ENCODE measurements at places on chromosomes 1 and 21.

DNA sequence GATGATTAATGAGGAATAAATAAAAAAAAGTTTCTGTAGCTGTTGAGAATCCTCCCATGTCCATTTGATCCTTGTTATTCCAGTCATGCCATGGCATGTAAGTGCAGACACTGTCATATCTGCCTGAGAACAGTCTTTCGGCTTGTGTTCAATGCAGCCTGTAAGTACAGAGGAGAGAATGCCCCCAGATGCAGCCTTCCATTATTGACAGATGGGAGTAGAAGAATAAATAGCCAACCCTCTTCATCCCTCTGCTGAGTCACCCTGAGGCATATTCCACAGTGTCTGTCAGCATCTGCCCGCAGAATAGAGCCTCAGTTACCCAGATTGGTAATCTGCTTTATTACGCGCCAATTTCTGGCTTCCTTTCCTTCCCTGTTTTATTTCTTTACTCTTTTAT, 139.4 kb downstream of the LRRC7 start:
- no peak for DNase-seq

- no peak for DNase-seq
Observed at GRCh38 chr1:18013216-18013615, 94.4 kb upstream of the IGSF21 start.

GRCh38 chr1:97270508-97271307, 549.1 kb downstream of the PTBP2 start:
- DNase-seq: no peak

DNA sequence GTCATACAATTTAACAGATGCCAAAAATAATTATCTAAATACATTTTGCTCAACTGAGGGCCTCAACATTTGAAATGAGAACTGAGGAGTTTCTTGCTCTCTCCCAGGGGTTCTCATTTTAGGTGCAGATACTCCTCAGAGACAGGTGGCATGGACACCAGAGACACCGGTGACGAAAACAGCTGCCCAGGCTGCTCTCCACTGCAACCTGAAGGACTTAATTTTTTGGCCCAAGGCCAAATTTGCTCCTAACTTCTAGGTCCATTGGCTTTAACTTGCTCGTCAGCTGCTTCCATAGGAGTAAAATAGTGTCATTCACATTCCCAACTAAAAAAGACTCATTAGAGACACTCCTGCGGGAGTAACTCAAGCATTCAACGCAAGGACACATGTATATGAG, 87.0 kb downstream of the NRIP1 start:
- no peak for DNase-seq

- no peak for DNase-seq
Observed at GRCh38 chr1:85225624-85226380, 25.0 kb upstream of the SYDE2 start.

- DNase-seq: no peak
Observed at GRCh38 chr21:38810034-38810825, 4.5 kb downstream of the ETS2 start.

GRCh38 chr1:40265298-40265697, 7.3 kb downstream of the ZMPSTE24 start:
- no peak for DNase-seq

DNA sequence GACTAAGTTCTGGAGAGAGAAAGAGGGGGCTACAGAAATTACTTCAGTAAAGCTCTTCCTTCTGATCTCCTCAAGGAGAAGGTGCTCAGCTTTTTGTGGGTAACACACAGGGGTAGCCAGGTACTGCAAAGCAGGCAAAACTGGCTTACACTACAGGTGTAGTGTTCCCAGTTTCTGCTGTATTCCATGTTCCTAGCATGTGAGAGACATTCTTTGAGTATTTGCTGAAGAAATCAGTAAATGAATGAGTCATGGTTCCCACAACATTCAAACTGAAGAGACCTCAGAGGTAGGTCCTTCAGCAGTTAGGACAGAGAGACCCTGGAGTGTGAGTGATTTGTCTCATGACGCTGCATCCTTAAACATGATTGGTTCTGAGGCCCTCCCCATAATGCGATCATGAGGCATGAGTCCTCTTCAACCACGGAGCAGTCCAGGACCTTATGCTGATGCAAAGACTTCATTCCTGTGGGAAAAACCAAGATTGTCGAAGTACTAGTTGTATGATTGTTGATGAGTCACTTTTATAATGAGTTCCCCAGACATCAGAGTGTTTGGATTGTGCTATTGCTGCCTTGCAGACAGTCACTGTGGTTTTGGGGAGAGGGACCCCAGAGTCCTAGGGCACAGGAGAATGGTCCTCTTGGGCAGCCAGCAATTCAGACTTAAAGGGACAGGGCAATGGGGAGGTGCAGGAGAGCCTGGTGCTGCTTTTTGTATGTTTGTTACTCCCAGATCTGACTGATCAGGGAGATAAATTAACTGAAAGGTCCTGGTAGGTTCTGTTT, 2.7 kb upstream of the OR10J4 start:
- DNase-seq: no peak

GRCh38 chr1:228370941-228371740, 35.5 kb downstream of the TRIM11 start:
- DNase-seq: no peak

GRCh38 chr1:193115629-193116227, 6.1 kb upstream of the CDC73 start:
- DNase-seq: no peak

- peak; percentile 13 for DNase-seq
Observed at GRCh38 chr1:209884665-209885117, 53.3 kb upstream of the SYT14 start.

- DNase-seq: no peak
Observed at GRCh38 chr1:185208626-185209180, 51.7 kb downstream of the SWT1 start.

DNA sequence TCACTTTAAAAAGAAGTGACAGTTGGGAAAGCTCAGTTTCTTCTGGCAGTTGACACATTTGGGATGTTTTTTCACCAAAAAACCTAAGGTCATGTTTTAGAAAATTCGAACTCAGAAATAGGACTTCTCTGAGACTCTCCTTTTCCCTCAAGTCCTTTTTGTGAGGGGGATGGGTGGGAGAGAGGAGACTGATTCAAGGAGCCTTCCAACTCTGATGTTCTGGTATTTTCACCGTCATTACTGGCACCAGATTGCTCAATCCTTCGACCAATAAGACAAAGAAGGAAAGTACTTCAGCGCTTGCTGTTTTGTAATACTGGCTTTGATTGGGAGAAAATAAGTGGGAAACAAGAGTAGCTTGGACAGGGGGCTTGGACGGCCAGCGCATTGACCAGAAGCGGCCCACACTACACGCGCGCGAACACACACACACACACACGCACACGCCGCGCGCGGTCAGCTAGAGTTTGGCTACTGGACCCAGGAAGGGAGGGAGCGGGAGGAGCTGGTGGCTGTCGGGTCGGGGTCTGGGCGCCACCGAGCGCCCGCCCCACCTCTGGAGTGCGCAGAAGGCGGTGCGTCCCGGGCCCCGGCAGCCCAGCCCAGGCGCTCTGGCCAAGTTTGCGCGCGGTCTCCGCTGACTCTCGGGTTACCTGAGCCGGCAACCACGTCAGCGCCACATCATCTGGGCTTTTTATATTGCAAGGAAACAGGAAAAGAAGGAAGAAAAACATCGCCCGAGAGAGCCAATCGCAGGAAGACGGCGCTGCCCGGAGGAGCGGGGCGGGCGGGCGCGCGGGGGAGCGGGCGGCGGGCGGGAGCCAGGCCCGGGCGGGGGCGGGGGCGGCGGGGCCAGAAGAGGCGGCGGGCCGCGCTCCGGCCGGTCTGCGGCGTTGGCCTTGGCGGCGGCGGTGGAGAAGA, at the start of gene KCNK1:
TSS of gene KCNK1 (plus strand) at position 855 of the 921 bp plus-strand sequence. CDS start at position 921, 66 bp downstream.
- no peak for DNase-seq

GRCh38 chr1:17689011-17689410, 66.1 kb upstream of the ACTL8 start:
- DNase-seq: no peak

DNA sequence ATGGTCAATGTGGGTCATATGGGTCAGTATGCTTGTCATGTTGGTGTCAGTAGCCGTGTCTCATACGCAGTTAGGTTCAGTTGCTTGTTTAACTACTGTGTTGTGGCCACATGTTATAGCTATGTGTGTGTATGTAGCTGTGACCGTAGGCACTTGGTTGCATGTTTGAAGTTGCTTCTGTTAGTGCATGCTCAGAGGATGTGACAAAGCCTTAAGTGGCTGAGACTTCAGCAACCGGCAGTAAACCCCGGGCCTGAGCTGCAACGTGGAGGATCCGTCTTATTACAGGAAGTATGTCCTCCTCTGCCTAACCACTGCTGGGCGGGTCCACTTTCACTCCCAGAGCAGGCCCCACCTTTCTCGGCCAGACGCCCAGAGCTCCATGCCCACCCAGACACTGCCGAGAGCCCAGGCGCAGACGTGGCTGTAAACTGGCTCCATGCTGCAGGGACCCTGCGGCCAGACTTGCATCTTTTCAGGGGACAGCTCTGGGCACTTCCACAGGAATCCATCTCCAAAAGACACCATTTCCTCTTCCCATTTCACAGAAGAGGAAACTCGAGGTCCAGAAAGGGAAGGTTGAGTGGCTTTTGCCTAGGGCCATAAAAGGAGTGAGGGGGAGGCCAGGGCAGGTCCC, 2.2 kb downstream of the TCEA3 start:
- no peak for DNase-seq

GRCh38 chr1:84946631-84947030, 50.3 kb downstream of the MCOLN2 start:
- DNase-seq: no peak

DNA sequence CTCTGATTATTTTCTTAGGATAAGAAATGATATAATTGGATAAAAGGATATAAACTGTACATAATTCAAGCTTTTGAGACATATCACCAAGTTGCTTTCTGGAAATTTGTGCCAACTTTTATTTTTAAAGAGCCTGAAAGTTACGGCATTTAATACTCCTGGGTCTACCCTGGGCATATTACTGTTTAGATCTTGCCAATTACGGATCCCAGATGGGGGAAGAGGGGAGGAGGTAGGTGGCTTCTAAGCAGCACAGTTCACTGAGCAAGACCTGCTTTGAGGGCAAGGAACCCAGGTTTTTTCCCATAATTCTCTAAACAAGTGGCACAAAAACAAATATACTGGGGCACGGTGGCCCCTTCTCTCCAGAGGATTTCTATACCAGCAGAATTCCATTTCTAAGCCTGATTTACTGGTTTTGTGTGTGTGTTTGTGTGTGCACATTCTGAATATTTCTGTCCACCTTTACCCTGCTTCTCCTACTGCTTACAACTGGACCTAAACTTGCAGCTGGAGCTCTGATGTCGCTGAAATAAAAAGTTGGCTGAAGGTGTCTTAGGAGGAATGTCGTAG, 76.7 kb downstream of the LAMC2 start:
- no peak for DNase-seq

DNA sequence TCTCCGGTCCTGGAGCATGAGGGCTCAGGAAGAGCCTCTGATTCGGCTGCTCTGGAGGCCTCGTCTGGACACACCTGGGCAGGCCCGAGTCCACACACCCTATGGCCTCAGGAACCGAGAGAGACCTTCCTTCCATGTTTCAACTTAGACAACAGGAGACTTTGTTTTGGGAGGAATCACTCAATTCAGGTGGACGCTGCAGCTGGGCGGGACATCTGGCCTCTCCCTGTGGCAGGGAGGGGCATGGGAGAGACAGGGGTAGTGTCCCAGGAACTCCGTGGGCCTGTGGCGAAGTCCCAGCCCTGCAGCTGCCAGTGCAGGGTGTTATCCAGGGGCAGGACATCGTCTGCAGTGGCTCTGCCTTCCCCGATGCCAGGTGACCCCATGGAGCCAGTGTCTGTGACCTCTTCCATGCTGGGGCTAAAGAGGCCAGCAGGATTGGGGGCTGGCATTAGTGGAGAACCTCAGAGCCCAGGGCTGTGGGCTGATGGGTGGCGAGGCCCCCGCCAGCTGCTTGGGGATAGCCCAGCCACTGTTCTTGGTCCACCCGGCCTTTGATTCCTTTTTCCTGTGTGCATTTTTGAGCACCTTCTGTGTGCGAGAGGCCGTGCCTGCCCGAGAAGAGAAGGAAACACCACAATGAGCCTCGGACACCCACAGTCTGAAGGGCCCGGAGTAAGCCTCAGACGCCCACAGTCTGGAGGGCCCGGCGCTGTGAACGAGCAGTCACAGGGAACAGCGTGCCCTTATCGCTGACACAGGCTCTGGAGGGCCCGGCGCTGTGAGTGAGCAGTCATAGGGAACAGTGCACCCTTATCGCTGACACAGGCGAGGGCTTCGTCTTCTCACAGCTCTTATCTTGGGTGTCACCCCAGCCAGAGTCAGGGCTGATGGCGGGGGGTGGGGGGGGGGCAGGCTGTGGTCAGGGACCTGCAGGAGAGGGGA, 6.2 kb downstream of the COL18A1 start:
- no peak for DNase-seq

GRCh38 chr1:19802269-19802668, 2.6 kb upstream of the TMCO4 start:
- no peak for DNase-seq

DNA sequence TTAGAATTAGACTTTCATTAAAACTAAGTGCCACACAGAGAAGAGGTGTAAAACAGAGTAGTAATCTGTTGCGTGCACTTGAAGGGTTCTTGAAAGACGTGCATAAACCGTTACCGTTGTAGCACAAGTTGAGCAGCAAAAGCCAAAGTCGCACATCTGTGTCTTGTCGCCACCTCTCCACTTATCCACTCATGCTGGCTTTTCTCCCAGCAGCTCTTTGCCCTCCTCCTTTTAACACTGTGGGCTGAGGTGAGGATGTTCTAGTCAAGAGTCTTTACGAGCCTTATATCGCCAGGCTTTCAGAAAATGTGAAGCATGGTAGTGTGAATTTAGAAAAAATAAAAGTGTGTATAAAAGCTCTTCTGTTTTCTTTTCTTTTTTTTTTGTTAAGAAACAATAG, 48.0 kb downstream of the NR5A2 start:
- no peak for DNase-seq

DNA sequence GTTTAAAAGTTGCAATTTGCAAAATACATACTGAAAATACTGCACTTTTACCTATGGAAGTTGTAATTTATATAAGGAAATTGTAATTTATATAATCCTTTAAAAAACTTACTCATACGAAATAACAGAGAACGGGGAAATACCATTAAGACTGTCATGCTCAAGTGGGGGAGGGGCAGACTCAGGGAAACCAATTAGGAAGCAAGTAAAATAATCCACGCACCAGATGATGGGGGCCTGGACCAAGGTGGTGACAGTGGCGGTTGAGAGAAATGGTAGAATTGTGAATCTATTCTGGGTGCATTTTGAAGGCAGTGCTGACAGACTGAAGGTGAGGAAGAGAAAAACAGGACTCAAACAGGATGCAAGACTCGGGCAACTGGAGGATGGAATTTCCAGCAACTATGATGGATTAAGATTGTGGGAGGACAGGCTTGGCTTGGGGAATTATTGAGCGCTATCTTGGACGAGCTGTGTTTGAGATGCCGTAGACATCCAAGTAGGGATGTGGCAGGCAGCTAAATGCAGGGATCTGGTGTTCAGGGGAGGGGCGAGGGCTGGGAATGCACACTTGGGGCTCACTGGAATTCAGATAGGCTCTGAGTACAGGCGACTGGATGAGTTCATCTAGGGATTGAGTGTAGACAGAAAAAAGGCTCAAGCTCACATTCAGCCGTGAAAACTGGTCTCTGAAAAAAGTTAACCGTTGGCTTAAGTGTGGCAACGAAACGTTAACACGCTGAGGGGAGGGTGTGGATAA, 977 bp downstream of the LCA5L start:
- peak; percentile 6 for DNase-seq

- DNase-seq: no peak
Observed at GRCh38 chr21:10464975-10465374, 56.4 kb upstream of the TPTE start.

Data from NAMALWA (cell line).